EL (cell line): ENCODE measurements at places on chromosomes 12 and 14.

DNA sequence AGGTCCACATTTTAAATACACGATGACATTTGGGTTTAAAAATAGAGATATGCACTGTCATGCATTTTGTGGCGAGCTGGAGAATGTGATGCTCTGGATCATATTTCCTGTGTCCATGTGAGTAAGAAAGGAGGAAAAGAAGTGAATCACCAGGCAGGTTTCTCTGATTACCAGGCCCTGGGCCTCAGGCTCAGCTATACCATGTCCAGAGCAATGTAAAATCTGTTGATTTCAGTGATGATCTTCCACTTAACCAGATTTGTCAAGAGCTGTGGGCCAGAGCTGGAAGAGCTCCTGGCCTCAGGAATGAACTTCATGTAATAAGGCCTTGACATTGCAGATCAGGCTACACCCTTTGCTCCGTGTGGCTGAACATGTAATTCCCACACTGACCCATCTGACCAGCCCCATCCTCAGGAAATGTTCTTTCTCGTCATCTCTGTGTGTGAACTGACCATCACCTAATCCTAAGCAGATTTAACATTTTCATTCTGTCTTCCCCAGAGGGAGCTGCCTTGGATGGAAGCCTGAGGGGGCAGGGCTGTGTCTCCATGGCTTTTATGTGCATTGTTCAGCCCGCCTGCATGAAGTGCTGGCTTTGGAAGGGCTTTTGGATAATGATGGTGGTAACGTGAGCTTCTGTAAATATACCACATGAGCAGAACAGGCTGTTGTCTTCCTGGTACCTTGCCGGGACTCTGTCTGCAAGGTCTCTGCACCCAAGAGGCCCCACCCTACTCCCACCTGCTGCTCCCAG, 54.5 kb downstream of the CRACR2A start:
- peak; percentile 87 for DNase-seq

DNA sequence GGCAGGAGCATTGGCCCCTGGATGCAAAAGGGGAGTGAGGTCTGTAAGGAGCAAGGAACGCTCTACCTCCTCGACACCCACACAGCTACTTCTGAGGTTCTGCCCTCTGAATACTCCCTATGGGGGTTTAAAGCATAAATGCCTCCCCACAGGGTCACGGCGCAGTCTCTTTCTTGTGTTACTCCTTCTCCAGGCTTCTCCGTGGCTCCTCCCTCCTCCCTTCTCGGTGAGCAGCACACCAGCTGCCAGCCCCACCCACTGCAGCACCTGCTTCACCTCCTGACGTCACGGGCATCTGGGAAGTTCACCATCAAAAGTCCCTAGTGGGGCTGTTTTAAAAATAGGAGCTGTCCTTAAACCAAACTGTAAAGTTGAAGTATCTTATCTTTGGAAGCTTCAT, 67.3 kb downstream of the SPTB start:
- no peak for DNase-seq

DNA sequence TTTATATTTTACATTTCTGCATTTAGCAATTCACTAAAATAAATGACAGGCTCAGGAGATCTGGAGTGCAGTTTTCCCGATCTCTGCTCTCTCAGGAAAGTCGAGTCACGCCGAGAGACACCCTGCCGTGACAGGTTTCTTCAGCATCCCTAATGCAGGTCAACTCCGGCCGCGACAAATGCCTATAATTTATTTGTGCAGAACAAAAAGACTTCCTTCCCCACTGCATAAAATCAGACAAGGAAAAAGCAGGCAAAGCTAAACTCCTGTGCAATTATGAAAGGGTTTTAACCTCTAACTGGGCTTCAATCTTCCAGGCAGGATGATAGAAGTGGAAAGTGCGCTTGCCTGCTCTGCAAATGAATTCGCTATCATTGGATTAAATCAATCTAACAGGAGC, 28.1 kb downstream of the SPRING1 start:
- DNase-seq, result no peak

GRCh38 chr14:76826122-76826521, at the start of gene LRRC74A:
Gene LRRC74A (plus strand): TSS chr14:76826408. CDS start chr14:76826698, 290 bp downstream.
- DNase-seq, result no peak

- DNase-seq, result no peak
Observed at GRCh38 chr12:43103866-43104265, 448.1 kb downstream of the ADAMTS20 start.

GRCh38 chr12:52216807-52217206, 16.2 kb upstream of the KRT7 start:
- DNase-seq, result no peak

- peak; percentile 65 for DNase-seq
Observed at GRCh38 chr14:73489481-73490175, 1.1 kb upstream of the RIOX1 start.

DNA sequence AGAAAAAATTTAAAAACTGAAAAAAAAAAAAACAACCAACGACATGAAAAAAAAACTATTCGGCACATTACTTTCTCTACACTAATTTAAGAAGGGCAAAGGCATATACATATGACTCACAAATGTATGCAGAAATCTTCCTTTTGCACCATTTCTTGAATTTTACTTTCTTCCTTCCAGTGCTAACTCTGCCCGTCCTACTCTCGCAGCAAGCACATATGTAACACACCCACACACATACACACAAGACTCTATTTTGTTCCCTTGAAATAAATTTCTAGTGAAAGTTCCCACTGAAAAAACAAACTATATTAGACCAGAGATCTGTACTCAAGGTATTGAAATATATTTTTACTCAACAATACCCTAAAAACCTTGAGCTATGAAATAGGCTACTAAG, 14.6 kb downstream of the BTG1 start:
- DNase-seq, result no peak

GRCh38 chr14:65301862-65302539, 110.5 kb upstream of the FUT8 start:
- DNase-seq, result no peak
